Activated CD8-positive, alpha-beta memory T cell treated with anti-CD3 and anti-CD28 coated beads for 1 hour (primary cell): ENCODE measurements at places on chromosomes 7 and 10.

- DNase-seq, result no peak
Observed at GRCh38 chr10:118531105-118531852, 64.2 kb downstream of the PRLHR start.

GRCh38 chr10:92219559-92219958, 71.3 kb downstream of the CPEB3 start:
- no peak for DNase-seq

DNA sequence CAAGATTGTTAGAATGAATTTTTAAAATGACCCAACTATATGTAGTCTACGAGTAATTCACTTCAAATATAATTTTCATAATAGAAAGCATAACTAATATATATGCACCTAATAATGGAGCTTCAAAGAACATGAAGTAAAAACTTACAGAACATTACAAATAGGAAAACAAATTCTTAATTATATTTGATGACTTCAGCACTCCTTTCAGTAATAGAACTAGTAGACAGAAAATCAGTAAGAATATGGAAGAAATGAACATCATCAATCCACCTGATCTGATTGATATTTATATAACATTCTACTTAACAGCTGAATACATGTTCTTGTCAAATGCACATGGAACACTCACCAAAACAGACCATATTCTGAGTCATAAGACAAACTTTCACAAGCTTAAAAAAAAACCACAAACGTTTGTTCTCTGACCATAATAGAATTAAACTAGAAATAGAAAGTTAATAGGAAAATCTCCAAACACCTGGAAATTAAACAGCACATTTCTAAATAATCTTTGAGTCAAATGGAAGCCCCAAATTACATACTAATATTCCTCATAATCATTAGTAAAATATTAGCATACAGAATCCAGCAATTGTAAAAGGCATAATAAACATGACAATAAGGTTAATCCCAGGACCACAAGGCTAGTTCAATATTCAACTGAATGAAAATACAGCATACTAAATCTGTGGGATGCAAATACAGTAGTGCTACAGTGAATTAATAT, 48.0 kb downstream of the BRAF start:
- no peak for DNase-seq

- DNase-seq, result no peak
Observed at GRCh38 chr7:45171946-45172345, 14.4 kb downstream of the RAMP3 start.

DNA sequence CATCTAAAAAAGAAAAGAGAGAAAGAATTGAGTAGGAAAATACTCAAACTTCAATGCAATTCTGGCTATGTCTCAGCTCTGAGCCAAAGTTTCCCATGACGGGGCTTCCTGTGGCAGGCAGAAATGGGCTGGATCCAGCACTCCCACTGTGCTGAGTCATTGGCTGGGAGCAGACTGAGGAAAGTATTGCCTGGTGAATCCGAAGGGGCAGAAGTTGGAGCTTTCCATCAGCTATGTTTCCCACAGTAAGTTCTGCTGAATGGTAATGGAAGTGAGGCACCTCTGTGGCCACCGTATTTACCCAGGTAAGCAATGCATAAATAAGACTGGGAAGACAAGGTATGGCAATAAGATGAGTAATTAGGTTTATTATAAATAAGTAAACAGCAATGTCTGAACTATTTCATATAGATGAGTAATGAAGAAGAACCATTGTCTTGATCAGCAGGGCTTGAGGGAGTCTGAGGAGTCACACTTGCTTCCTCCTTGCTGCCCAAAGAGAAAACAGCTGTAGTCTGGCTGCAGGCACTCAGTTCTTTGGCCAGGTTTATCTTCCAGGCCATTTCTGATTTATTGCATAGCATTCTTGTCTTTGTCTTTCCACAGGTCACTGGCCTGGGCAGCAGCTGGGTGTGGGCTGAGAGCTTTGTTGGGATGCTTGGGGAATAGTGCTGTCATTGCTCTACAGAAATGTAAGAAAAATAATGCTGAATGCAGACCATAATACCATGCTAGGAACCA, 255.3 kb downstream of the DNAJB9 start:
- DNase-seq, result no peak

DNA sequence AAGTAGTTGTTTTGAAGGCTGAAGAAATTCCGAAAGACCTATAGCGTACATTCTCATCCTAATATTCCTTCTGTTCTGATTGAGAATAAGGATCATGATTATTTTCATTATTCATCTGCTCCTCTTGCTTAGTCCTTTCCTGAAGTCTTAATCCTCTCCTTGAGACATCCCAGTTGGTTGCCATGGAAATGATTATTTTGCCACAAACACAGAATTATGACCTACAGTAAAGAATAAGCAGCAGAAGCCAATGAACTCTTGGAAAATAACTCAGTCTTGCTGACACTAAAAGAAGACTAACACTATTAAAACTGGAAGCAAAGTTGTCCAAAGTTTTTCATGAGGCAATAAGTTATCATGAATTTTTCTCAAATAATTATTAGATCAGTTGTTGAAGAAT, 47.8 kb upstream of the JAZF1 start:
- DNase-seq, result no peak

GRCh38 chr10:131936294-131936693, 35.5 kb downstream of the PPP2R2D start:
- DNase-seq, result no peak

DNA sequence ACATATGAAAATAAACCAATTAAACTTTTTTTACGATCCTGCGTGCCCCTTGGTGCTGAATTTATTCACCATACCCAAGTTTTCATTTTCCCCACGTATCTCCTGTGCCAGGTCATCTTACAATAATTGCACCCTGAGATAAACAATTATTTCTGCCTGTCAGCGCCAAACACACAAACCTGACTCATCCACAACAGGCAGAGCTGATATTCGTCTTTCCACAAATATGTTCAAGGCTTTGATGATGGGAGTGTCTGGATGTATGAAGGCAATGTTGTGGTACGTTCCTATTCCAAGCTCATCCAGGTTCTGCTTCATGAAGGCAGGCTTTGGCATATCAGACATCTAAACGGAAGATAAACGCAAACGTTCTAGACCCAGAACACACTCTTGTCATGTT, 45.8 kb upstream of the RHEB start:
- DNase-seq, result no peak
